ENCODE measurements at places on chromosomes 7 and 10. TPM values are rescaled to one million over a fixed set of nuclear protein-coding genes. Genes with fewer than 3 reads are reported as not detected.

GRCh38 chr10:75008952-75009351 is 102.5 kb upstream of the SAMD8 start:
- DNase-seq: no peak
- H3K4me3 ChIP-seq: no peak overlapping the region
- no peaks in the 10 kb centered on the region for H3K27me3 ChIP-seq
- H3K36me3 ChIP-seq: peaks cover 10% of the 10 kb centered on the region
- H3K4me1 ChIP-seq: peaks cover 41% of the 10 kb centered on the region

- no peak overlapping the region for H3K27ac ChIP-seq
- H3K4me1 ChIP-seq: no peaks in the 10 kb centered on the region
- no peak for DNase-seq
- H3K4me3 ChIP-seq: no peak overlapping the region
Measured at GRCh38 chr7:30790356-30790755, 19.1 kb downstream of the MINDY4 start.

- H3K27me3 ChIP-seq: no peaks in the 10 kb centered on the region
- peaks cover 35% of the 10 kb centered on the region for H3K4me1 ChIP-seq
- peak; percentile 80 for DNase-seq
- peaks cover 18% of the 10 kb centered on the region for H3K36me3 ChIP-seq
- H3K4me3 ChIP-seq: peak within 1 kb of the TSS; percentile 88
Measured at GRCh38 chr7:7566651-7567611, at the start of gene MIOS. MIOS (plus strand) TSS chr7:7566884; CDS start chr7:7572476, 5,592 bp downstream.

Gene NEUROD6
- total RNA-seq: not detected

Gene FRAT1
- total RNA-seq: 3.3 TPM

DNA sequence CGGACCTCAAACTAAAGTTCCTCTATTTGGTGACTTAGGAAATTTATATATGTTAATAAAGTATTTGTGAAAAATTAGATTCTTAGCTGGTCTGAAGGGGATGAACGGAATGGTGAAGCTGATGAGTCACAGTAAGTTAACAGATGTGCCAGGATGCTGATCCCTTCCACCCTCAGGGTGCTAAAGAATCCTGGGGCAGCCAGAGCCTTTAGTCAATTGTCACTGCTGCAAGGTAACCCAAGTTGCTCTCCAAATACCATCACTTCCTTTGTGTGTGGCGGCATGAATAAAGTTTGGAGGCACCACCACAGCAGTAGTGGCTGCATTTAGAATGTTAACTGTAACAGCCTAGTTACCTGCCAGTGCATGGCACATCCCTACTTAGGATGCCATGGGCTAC is 222.6 kb upstream of the PPP1R3A start:
- no peaks in the 10 kb centered on the region for H3K27me3 ChIP-seq
- no peak for DNase-seq
- H3K4me3 ChIP-seq: no peak overlapping the region
- no peaks in the 10 kb centered on the region for H3K4me1 ChIP-seq
- H3K27ac ChIP-seq: no peak overlapping the region

Gene PTN
- total RNA-seq: not detected

Gene CYP2C19
- total RNA-seq: not detected

DNA sequence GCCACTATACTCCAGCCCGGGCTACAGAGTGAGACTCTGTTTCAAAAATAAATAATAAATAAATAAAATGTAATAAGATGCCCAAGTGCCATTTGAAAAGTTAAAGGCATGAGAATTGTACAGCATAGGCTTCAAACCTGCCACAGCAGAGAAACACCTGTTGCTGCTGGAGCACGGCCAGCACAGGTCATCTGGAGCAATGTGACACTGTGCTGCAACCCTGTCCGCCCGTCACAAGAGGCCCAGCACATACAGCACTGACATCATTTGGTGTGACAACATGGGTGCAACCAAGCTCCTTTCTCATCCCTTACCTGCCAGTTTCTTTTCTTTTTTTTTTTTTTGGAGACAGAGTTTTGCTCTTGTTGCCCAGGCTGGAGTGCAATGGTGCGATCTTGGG is 1.3 kb downstream of the RFC2 start:
- H3K36me3 ChIP-seq: peaks cover 29% of the 10 kb centered on the region
- no peak overlapping the region for H3K27ac ChIP-seq
- DNase-seq: no peak
- peaks cover 21% of the 10 kb centered on the region for H3K4me1 ChIP-seq

Gene MAGI2
- total RNA-seq: 0.17 TPM

GRCh38 chr10:36175954-36176353 is 533.9 kb upstream of the FZD8 start:
- no peak overlapping the region for H3K4me3 ChIP-seq
- no peaks in the 10 kb centered on the region for H3K4me1 ChIP-seq
- H3K27ac ChIP-seq: no peak overlapping the region
- H3K27me3 ChIP-seq: peaks cover 2% of the 10 kb centered on the region
- H3K36me3 ChIP-seq: no peaks in the 10 kb centered on the region

DNA sequence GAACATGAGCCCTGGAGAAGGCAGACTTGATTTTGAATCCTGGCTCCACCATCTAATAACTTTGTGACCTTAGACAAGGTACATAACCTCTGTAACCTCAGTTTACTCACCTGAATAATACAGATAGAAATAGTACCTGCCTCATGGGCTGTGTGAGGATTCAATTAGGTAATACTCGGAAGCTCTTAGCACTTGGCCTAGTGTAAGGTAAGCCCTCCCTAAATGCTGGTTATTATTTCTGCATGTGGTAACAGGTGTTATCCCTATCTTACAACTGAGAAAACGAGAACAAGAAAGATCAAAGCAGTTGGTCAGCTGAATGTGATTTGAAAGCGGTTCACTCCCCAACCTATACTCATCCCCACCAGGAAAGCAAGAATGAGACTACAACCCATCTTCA is 28.7 kb upstream of the ACSL5 start:
- no peak overlapping the region for H3K27ac ChIP-seq
- H3K4me3 ChIP-seq: no peak overlapping the region

GRCh38 chr7:99919814-99920112 is 433 bp upstream of the TRIM4 start:
- DNase-seq: no peak
- H3K4me1 ChIP-seq: peaks cover 40% of the 10 kb centered on the region
- H3K4me3 ChIP-seq: peak overlapping the region; percentile 94
- H3K36me3 ChIP-seq: peaks cover 22% of the 10 kb centered on the region

Gene HNRNPF
- 501 TPM for total RNA-seq

Gene ITGB8
- total RNA-seq: not detected

Gene PIP
- not detected for total RNA-seq

- peak overlapping the region; percentile 96 for H3K4me3 ChIP-seq
- no peak for DNase-seq
- H3K36me3 ChIP-seq: peaks cover 4% of the 10 kb centered on the region
- no peak overlapping the region for H3K27ac ChIP-seq
- H3K27me3 ChIP-seq: peaks cover 19% of the 10 kb centered on the region
Measured at GRCh38 chr10:99659868-99660366, 608 bp downstream of the ENTPD7 start.

DNA sequence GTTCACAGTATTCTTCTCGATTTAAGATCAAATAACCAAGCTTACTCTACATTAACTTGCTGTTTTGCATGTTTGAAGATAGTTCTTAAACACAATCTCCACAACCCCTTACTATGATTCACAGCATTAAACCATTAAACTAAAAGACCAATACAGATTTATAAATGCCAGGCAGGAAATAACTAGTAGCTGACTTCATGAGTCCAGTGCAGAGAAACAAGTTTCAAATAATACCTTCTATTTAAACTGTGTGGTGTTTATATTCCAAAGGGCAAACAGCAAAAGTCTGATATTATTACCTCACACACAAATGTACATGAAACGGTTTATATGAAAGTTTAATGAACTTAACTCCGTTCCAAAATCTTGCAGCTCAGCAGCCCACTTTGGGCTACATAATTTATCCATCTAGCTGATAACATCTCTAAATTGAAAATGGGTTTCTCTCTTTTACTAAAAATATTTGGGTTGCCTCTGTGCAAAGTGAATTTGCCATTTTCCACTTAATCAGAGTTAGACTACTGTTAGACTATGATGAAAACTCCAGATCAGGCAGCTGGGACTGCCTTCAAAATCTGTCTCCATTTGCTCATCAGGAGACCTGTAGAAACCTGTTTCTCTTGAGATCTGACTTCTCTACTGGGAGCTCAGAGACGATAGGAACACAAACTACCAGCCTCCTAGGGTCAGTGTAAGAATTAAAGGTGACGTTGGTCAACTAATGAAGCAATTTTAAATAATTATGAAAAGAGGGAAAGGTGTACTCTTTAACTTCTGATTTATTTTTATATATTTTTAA is 287.3 kb downstream of the FZD1 start:
- no peak overlapping the region for H3K27ac ChIP-seq
- H3K27me3 ChIP-seq: peaks cover 6% of the 10 kb centered on the region
- H3K36me3 ChIP-seq: no peaks in the 10 kb centered on the region
- no peak overlapping the region for H3K4me3 ChIP-seq

- no peaks in the 10 kb centered on the region for H3K27me3 ChIP-seq
- H3K4me3 ChIP-seq: no peak overlapping the region
- no peak overlapping the region for H3K27ac ChIP-seq
- H3K4me1 ChIP-seq: peaks cover 13% of the 10 kb centered on the region
- H3K36me3 ChIP-seq: peaks cover 1% of the 10 kb centered on the region
Measured at GRCh38 chr7:65910237-65910636, 37.4 kb downstream of the VKORC1L1 start.

- no peak for DNase-seq
- peak overlapping the region; percentile 28 for H3K27ac ChIP-seq
- no peak overlapping the region for H3K4me3 ChIP-seq
- peaks cover 44% of the 10 kb centered on the region for H3K4me1 ChIP-seq
- H3K36me3 ChIP-seq: peaks cover 19% of the 10 kb centered on the region
Measured at GRCh38 chr10:14664345-14664744, 110.4 kb downstream of the FAM107B start.
